ENCODE measurements at places on chromosomes 2 and 18.

- DNase-seq: no peak
These were observed 18.0 kb downstream of the TBR1 start for GRCh38 chr2:161434118-161434517.

DNA sequence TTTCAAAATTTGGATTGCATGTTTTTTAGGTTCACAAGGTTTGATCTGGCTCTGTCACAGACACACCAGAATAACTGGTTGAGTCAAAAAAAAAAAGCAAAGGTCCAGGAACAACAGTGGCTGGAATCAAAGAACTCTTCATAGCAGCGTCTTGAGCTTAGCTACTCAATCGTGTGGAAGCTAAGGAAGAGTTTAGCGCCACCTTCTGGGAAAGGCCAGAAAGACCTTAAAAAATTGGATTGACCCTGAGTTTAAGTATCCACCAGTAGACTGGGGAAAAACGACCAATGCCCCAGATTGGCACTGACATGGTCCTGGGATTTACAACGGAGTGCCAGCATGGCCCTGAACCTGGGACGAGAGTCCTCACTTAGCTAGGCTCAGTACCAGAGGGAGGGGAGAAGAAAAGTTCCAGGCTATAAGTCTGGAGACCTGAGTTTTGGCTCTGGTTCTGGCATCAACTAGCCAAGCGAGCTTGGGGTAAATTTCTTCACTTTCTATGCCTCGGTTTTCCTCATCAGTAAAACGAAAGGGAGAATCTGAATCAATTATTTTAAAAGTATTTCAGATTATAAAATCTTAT, 71.1 kb upstream of the TFCP2L1 start:
- DNase-seq: peak; percentile 70

DNA sequence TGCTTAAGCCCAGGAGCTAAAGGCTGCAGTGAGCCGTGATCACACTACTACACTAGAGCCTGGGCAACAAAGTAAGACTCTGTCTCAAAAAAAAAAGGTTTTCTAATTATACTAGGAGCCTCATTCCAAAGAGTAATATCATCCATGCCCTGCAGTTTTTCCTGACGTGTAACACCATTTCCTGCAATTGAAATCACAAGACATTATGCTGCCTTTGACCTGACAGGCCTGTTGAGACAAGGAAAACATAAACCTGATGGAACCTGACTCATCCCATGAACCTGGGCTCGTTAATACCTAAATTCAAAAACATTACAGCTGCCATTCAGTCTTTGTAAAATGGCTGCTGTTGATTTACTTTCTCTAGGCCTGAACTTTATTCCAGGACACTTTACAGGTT, 58.7 kb upstream of the PEX13 start:
- DNase-seq: peak; percentile 80

DNA sequence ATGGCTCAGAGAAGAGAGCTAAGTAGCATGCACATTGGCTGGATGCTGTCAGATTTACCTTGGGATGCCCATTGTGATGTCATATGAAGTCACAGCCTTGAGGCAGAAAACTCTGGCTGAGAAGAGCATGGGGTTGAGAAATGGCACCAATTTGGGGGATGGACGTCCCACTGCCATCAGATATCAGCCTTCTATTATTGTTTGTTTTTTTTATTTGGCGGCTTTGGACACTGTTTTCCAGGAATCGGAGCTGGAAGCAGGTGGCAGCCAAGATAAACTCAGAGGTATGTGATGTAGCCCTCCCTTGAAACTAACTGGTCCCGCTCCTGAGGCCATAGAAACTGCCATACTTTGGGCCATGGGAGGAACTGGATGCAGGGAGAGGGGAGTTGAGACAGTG, 40.6 kb downstream of the GCKR start:
- DNase-seq: no peak

- peak; percentile 47 for DNase-seq
These were observed 679 bp downstream of the PTMA start for GRCh38 chr2:231708773-231709635.

All from EH (cell line).